ENCODE measurements at places on chromosomes 6 and 20.

- no peak for DNase-seq
Measured at GRCh38 chr6:110317646-110318045, 40.5 kb downstream of the METTL24 start.

DNA sequence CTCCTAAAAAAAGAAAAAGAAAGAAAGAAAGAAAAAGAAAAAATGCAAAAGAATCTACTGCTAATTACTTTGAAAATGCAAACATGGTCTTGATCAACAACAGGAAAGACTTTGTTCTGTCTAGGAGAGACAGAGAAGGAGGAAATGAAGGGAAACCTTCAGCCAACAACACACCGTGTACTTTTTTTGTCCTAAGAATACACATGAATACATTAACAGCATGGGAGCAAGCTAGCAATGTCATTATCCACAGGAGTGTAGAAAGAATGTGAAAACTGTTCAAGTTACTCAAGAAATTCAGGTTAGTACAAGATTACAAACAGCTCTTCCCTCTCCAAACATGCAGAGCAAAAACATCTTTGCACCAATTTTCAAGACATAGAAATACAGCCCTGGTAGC is 326.3 kb downstream of the UBE3D start:
- DNase-seq = no peak

GRCh38 chr6:151015101-151015700 is 149.7 kb downstream of the MTHFD1L start:
- no peak for DNase-seq

- DNase-seq = no peak
Measured at GRCh38 chr6:154343473-154344308, 12.9 kb downstream of the IPCEF1 start.

DNA sequence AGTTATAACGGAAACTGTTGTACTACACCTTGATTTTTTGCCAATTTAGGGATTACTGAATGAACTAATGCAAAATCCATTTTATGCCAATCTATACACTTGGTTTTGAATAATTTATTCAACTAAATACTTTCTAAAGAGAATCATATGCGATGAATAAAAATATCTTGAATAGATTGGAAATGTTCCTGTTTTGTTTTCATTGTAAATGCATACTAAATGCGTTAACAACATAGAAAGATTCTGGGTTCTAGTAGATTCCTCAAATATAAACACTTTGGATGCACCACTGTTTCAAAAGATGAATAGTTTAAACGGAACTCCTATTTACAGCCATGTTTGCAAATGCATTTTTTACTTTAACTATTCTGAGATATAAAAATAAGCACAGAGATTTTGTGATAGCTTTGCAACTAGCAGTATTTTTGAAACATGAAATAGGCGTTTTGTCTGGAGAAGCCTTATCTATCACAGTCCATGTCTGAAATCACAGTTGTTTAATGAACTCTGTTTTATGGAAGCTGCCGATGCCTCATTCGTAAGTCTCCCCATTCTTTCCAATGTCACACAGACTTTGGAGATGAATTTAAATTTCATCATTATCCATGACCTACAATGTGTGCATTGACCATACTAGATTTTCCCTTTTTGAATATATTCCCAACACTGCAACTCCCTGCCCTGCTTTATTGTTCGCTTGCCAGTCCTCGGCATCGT is 277.7 kb upstream of the QKI start:
- DNase-seq = no peak

DNA sequence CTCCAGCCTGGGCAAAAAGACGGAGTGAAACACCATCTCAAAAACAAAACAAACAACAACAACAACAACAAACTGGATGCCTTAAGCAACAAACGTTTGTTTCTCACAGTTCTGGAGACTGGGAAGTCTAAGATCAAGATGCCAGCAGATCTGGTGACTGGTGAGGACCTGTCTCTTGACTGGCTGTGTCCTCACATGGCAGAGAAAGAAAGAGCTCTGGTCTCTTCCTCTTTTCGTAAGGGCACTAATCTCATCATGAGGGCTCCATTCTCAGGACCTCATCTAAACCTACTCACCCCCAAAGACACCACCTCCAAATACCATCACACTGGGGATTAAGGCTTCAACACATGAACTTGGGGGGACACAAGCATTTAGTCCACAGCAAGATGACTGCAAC is 13.5 kb upstream of the GFOD1 start:
- DNase-seq = no peak

DNA sequence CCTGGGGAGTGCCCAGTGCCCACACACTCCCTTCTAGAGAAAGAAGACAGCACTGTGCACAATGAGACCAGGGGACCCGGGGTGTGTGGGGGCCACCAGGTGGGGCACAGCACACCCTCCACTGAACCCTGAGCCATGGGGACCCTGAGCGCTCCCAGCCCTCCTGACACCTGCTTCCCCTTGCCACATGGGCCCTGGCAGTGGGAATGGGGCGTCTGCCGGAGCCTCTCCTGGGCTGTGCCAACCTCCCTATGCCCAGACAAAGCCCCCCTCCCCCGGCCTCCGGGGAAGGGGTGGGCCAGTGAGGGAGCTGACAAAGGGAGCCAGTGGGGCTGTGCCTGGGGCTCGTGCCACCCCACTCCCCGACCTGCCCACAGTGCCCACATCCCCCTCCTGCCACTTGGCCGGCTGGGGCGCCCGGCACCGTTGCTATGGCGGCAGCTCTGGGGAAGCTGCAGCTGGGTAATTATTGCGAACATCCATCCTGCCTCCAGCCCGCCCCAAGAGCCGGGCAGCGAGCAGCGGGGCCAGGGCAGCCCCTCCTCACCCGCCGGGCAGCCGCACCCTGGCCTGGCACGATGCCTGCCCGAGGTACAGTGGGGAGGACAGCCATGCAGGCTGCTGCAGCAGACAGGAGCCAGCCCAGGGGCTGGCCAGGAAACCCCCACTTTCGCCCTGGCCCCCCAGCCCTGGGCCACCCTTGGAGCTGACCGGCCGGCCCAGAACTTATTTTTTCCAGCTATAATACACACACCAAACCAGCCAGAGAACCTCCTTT is 41.9 kb upstream of the NOL4L start:
- DNase-seq = no peak

GRCh38 chr20:35001596-35002362 is 46.1 kb downstream of the MYH7B start:
- DNase-seq = no peak

DNA sequence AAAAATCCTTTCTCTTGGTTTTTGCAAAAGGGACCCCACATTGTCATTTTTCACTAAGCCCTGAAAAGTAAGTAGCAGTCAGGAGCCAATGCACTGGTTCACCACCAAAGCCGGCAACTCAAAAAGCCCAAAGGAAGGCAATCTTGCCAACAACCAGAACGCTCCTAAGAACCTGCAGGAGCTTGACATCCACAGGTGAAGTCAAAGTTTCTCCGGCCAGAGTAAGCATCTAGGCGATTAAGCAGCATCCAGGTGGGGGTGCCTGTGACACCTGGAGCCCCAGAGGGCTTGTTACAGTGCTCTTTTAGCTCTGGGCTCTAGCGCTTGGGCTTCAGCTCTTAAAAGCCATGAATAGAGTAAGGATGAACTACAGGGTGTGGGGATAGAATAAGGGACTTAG is 36.1 kb downstream of the SLC35D3 start:
- no peak for DNase-seq

DNA sequence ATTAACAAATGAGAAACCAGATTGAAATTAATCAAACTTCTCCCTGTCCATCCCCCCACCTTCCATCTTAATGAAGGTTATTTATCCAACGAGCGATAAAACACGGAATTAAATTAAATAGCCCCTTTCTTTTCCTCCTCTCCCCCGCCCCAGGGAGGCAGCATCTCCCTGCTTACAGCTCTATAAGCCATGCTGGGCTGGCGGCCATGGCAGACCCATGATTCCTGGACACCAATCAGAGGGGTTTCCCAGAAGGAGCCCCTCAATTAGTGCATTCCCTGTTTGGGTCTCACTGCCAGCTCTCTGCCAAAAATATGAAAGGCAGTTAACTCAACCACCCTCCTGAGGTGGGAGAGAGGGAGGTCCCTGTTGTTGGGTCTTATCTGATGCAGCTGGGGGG is 33.8 kb downstream of the GRM4 start:
- DNase-seq = no peak

- DNase-seq = no peak
Measured at GRCh38 chr6:137222381-137222780, 3.2 kb upstream of the IFNGR1 start.

GRCh38 chr20:62303340-62304226 is 786 bp downstream of the ADRM1 start:
- no peak for DNase-seq

DNA sequence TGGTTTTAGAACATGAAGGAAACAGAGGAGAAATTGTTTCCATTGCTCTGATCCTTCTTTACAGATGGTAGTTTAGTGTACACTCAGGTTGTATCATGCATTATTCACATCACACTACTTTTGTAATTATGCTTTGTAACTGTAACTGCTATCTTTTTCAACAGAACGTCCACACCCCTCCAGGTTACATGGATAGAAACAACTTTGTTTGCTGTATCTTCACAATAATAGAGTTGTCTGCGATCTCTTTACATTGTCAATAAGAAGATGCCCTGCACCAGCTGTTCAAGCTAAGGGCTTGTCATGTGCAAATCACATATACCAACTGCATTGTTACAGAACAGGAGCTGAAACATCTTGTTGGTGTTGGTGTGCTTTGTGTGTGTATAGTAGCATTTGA is 67.9 kb upstream of the MAP7 start:
- DNase-seq = no peak

DNA sequence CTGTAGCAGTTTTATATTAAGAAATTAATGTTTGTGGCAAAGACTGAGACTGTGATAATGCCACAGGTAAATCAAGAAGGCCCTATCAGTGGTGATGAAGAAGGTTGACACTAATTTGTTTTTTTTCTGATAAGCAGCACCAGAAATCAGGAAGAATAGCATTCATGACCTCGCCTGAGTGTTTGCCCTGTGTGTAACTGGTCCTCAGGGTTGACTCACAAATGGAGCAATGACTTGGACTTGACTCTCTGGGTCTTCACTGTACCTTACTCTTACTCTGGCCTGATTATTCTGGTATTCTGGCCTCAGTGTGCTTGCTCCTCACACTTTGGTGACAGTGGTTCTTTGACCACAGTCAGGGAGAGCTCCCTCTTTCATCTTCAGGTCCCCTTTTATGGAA is 243.9 kb downstream of the HAO1 start:
- no peak for DNase-seq

- no peak for DNase-seq
Measured at GRCh38 chr6:79257381-79258205, 23.1 kb upstream of the HMGN3 start.

DNA sequence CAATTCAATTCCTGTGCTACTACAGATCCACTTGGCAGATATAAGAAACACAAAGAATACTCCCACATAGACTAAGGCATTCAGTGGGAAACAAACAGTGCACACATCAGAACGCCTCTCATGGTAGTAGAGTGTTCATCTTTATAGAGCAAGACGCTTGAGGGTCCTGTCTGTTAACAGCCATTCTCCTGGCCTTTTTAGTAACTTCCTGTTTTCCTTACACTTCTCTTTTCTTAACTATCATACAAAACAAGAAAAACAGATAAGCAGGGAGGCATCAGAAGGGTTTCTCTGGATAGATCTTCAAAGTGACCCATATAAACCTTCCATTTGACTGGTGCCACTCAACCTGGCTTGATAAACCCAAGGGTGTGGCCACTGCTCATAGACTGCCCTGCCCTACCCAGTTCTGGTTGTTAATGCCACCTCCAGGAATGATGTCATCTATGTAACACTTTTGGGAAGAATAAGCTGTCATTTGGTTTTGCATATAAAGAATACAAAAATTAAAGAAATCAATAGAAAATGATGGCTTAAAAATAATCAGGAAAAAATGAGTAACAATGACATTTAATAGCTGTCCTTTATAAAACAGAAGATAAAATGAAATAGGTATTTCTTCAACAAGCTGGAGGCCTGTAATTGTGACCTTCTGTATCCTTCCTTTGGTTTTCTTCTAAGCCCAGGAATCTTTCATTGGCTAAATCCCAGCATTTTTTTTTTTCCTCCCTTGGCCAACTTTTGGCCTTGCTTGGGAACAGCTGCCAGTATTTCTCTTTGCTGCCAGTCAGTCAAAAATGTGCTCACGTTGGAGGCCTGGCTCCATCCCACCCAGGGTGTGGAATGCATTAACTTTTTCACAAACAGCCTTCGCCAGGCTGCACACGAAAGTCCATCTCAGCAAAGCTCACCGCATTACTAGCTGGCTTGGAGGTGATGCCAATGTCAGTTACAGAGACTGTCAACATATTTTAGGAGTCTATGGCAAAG is 103.5 kb downstream of the GJA10 start:
- DNase-seq = no peak

- no peak for DNase-seq
Measured at GRCh38 chr20:45405571-45406259, 2.4 kb upstream of the DBNDD2 start.

- no peak for DNase-seq
Measured at GRCh38 chr20:479487-479886, 17.2 kb upstream of the TBC1D20 start.

DNA sequence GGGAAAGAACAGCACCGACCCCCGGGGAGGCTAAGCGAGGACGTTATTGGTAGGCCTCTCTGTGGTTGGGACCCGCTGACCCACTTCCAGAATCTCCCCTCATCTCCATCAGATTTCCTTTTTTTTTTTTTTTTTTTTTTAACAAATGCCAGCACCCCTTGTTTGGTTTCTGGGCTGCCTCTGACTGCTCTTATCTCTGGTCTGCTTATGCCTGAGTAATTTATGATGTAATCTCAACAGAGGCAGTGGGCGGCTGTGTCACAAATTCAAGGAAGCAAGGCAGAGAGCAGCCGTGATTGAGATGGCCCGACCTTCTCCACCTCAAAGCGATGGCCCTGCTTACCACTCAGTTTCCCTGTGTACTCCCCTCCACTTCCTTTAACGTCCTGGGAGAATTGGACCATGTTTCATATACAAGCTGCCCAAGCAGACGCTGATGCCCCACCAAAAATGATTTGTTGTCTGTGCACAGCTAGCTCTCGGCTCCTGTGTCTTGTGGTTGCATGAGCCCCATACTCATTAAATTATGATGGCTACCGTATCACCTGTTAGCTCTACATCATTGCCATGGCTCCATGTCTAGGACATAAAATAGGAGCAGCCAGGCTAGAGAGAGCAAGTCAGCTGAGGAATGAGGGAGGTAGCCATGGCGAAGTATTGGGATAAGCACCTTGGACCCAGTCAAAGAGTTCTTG is 98.1 kb downstream of the ZNF217 start:
- no peak for DNase-seq

- DNase-seq = no peak
Measured at GRCh38 chr6:155121699-155122098, 126.6 kb downstream of the TIAM2 start.

- no peak for DNase-seq
Measured at GRCh38 chr20:16785226-16785625, 37.1 kb downstream of the OTOR start.
